Brain microvascular endothelial cell (primary cell): ENCODE measurements at places on chromosomes 7 and 10.

DNA sequence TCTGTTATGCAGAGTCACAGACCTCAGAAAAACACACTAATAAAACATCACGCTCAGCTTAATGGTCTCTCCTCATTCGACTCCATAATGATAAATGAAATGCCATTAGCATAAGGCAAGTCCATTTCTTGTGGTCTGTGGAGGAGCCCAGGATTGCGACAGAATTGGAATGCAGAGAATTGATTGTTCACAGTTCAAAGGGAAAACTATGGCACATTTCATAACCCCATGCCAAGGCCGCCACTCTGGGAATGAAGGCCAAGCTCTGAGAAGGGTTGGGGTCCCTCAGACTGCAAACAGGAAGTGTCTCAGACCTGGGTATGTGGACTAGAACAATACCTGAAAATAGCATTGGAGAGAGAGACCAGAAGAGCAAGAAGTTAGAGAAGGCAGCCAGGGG lies 398.9 kb downstream of the ADRA2A start:
- DNase-seq: no peak

GRCh38 chr7:69708857-69709256 lies 110.6 kb downstream of the AUTS2 start:
- no peak for DNase-seq

DNA sequence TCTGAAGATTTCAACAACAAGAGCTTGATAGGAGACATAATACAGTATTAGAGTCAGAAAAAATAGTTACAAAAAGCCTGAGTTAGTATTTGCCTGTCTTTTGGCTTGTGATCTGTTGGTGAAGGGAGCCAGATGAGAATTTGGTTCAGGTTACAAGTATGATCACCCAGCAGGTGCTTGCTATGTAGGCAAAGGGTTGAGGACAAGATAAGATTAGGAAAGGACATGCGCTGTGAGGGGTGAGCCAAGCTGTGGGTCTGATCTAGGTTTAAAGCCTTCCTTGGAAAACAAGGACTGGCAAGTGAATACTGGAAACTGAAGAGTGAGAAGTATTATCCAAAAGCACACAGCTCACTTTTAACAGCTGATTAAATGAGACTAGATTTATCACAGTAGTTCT lies 28.7 kb upstream of the CD36 start:
- DNase-seq: no peak

DNA sequence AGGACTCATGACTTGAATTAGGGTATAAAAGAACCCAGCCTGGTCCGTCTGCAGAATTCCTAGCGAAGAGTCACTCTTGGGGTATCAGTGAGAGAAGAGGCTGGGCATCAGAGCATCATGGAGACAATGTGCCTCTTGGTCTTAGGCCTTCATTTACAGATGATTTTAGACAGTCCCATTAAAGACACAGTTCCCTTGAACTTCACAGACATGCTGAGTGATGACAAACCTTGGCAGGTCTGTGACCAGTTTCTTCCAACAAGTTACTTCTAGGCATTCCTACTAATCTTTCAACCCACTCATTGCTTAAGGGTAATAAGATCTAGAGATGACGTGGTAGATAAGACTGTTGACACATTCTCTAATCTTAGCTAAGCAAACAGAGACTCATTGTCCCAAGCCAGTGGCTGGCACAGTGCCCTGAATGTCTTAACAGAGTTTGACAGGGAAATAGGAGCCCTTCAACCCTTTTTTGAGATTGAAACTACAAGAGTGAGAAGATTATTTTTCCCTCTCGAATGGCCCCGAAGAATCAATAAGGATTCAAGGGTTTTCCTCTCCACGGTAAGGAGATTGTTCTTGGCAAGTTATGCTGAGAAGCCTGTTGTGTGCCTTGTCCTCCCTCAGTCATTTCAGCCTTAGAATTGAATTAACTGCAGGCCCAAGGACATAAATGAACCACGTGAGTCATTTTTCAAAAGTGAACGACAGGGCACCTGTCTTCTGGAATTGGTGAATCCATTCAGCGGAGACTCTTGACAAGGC lies 281.1 kb downstream of the CCDC3 start:
- peak; percentile 98 for DNase-seq

GRCh38 chr7:99806839-99807478 lies 20.9 kb upstream of the CYP3A43 start:
- DNase-seq: no peak

- DNase-seq: peak; percentile 31
Measured at GRCh38 chr7:93228302-93228701, 2.0 kb upstream of the HEPACAM2 start.

- DNase-seq: no peak
Measured at GRCh38 chr10:107022600-107023354, 141.7 kb downstream of the SORCS1 start.

- DNase-seq: peak; percentile 10
Measured at GRCh38 chr7:54664235-54665228, 94.5 kb downstream of the SEC61G start.

- peak; percentile 98 for DNase-seq
Measured at GRCh38 chr7:48084727-48085432, 4.2 kb upstream of the UPP1 start.

DNA sequence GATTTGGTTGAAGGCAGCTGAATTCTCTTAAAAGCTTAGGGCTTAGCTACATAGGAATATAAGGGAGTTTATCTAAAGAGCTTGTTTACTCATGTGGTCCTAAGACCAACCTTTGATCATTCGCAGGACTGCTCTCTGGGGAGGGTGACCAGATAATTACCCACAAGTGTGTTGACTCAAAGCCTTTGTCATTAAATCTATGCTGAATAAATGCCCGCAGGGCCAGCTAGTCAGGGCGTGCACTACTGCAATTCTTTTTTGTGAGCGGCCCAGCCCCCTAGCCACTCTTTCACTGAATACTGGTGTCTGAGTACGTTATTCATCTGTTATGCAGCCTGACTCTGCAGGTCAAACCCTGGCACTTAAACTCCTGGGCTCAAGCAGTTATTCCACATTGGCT lies 69.6 kb downstream of the AKAP9 start:
- DNase-seq: no peak

DNA sequence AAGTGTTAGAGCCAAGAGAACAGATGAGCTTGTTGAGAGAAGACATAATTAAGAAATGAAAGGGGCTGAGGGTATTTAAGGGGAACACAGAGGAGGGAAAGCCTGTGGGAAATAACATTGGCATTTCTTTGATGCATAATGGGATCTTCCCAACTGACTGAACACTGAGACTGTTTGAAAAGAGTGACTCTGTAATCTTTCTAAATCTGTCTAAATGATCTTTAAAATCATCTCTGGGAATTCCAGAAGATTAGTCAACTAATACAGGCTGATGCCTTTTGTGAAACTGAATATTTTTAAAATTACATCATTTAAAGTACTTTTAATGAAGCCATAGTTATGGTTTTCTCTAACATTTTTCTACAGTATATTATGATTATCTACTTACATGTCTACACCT lies 17.4 kb upstream of the SLC35G1 start:
- no peak for DNase-seq

- DNase-seq: no peak
Measured at GRCh38 chr7:1345796-1346755, 113.2 kb downstream of the MICALL2 start.

DNA sequence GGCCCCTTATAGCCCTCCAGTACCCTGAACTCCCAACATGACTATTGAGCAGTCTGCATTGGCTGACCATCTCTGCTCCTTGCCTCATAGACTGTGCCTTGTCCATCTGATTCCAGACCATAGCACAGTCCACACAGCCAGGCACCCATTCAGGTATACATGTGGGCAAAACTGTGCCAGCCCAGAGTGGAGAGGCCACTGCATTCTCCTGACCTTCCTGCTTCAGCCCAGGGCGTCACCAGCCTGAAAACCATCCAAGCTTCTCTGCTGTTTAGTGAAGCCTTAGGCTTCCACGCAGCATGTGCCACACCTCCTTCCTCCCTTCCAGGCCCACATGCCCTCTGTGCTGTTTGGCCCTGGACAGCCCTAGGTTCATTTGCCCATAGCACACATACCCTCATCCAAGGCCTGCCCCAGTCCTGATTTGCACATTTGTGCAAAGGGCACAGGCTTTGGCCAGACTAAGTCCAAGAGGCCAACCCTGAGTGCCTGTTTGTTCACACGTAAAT lies 10.5 kb downstream of the DDX56 start:
- no peak for DNase-seq

DNA sequence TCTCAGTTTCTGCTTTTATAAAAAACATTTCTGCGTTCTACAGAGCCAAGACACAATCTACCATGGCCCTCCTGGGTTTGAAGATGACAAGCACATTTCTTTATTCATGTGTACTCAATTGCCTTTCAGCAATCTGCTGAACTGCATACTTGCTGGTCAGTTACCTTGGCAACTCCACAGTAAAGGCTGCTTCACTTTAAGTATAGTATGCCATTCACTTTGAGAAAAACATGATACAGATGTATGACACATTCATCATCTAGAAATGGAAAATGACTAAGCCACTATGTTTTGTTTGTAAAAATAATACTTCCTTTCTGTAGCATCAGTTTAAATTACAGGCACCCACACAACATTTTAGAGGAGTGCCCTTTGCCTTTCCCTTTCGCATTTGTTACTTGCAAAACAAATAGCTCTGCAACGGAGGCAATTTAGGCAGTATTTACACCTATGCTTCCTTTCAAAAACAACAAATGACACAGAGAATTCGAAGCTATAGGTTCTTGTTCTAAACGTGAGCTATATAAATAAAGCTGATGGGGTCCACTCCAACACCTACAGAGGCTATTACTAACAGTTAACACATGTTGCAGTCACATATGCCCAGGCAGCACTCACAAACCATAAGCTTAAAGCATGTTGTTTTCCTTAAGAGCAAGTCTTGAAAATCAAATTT lies 23.5 kb downstream of the SGCE start:
- DNase-seq: peak; percentile 95

DNA sequence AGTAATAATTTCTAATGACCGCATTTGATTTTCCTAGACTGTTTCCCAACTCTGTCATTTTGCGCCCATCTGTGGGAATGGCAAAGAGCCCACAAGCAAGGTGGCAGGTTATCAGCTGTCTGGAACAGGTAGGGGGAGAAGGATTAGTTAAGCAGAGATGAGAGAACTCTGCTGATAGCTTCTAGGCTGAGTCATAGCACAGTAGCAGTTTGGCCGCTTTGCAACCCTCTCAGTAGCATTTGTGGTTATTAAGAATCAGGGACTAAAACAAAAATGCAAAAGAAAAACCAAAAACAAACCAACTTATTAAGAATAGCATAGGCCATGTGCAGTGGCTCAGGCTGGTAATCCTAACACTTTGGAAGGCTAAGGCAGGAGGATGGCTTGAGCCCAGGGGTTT lies 602.7 kb upstream of the SORCS1 start:
- no peak for DNase-seq

DNA sequence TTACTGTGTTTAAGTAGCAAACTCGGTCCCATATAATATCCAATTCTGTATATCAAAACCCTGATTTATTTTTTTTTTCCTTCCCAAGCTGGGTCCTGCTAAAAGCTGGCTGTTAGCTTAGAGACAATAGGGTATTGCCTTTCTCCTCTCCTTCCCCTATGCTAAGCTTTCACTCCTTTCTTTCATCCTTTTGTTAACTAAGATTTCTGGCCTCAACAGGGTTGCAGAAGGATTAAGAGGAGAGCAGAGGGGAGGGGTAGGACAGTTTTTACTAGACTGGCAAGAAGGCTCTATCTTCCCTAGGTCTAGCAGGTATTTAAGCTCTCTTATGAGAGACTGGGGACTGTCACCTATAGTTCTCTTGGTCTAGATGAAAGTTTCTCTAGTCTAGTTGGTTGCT lies 229.2 kb downstream of the KCND2 start:
- no peak for DNase-seq

- no peak for DNase-seq
Measured at GRCh38 chr7:30829471-30829870, 58.3 kb downstream of the MINDY4 start.

DNA sequence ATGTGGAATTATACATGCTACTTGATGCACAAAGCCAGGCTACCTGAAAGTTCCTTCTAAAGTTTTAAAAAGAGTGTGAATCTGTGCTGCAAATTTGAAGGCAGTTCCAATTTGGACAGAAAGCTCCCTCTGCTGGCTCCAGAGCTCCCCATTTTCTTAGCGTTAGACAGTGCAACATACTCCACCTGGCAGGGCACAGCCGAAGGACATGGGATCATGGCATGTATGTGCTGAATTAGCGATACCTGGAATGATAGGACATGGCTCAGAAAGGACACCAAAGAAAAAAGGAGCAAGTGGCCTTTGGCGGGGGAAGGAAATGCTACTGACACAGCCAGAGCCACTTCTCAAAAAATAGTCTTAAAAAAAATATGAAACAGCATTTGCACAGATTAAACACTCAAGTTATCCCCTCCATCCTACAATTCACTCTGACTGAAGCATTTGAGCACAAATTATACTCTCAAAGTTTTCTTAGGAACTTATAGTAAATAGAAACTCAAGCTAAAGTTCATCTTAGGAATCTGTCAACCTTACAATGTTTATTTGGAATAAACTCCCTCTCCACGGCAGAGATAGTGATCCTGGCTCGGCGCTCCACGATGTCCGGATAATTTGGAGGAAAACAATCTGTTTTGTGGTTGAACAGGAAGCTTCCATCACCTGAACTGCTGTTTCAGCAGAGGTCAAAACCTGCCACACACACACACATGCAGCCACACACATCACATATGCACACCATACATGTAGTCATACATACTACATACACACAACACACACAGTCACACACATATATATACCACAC lies 80.0 kb downstream of the C7orf25 start:
- DNase-seq: peak; percentile 48

DNA sequence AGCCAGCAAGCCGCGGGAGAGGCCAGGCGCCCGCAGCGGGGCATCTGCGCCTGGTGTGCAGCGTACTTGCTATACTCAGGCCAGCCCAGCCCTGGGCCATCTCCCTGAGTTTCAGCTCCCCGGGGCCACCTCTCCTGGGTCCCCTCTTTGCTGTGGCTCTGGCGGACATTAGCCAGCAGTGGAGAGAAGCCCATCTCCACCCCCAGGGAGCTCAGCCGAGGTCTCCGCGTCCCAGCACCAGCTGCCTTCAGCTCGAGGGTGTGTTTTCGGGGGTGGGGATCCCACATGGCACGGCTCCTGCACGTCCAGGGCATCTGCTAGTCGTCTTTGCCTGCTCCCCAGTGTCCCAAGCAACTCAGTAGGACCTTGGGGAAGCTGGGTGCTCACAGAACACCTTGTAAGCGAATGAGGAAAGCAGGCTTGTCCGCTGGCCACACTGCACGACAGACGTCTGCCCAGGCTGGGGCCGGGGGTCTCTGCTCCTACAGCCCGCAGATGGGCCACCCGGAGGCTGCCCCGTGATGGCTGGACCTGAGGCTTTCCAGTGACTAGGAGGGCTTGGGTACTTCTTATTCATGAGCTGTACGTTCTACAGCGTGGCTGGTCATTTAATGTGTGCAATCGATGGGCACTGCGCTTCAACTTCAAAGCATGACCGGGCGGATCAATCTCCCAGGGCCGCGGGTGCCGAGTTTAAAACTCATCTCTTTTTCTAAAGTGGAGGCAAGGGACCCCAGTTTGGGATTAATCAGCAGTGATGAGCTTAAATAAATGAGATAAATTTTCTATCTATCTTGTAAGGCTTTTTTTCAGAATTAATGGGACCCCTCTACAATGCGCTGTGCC lies 455.7 kb downstream of the DNAJB6 start:
- no peak for DNase-seq
